ENCODE measurements at places on chromosomes 11 and 22.
A peak's percentile ranks its signal among the peaks of the same experiment; 100 is the strongest.

DNA sequence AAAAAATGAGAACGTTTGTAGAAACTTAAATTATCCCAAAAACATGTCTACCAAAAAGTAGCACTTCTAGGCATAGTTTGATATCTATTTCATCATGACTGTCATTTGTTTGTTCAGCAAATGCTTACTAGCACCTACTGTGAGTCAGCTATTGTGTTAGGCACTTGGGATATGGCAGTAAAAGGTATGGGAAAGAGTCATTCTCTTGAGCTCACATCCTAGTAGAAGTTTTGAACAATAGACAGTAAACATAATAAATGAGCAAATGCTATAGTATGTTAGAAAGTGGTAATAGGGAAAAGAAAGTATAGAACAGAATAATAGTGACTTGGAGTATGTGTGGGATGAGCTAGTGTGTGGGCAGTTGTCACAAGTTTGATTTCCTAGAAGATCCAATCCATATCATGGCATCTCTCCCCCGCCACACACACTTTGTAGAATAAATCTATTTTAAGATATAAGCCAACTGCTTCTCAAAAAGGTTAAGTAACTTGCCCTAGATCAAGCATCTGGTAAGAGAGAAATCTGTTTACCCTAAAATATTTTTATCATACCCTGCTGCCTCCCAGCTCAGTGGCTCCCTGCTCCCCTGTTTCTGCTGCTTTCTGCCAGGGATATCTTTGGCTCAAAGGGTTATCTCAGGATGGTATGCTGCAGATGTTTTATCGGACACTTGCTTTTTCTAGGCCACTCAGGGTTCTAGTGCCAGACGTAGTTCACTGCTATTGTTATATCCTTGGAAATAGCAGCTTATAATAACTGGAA is 129.7 kb downstream of the NCAM1 start:
- no peak for DNase-seq

- peak; percentile 14 for DNase-seq
Measured at GRCh38 chr11:44266056-44266780, 43.7 kb downstream of the ALX4 start.

DNA sequence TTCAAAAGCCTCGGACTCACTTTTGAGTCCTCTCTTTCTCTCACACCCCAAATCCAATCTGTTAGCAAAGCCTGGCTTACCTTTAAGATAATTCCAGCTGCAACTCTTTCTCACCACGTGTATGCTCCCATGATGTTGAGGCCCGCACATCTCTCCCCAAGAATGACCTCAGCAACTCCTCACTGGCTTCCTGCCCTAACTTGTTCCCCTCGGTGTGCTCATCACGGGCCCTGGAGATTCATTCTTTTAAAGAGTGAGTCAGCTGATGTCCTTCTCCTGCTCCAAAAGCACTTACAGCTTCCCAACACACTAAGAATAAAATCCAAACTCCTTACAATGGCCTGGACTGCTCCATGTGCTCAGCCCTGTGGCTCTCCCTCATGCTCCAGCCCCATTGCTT is 1041.3 kb downstream of the OPCML start:
- DNase-seq, result peak; percentile 71

GRCh38 chr11:131868629-131869507 is 498.5 kb downstream of the NTM start:
- no peak for DNase-seq

GRCh38 chr11:126339863-126340434 is 15.5 kb upstream of the ST3GAL4 start:
- peak; percentile 82 for DNase-seq

GRCh38 chr11:23288003-23288783 is 427.9 kb upstream of the CCDC179 start:
- no peak for DNase-seq

- DNase-seq, result no peak
Measured at GRCh38 chr11:66080055-66080817, 10.2 kb downstream of the PACS1 start.

GRCh38 chr11:124211321-124211720 is 28.2 kb downstream of the OR10D3 start:
- DNase-seq, result no peak

DNA sequence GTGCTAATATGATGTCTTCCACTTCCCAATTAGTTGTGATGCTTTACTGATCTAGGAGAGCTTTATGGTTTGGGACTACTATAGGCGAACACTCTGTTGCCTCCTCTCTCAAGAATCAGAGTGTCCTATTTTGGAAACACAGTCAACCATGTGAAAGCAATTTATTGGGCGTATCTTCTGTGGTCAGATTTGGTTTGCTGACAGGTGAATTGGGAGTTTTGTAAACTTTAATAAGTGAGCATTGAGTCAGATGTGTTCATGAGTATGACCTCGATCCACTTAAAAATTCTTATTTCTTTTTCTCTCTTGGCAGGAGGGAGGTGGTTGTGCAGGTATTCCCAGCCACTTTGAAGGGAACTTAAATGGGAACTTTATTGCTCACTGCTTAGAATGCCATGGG is 4.4 kb downstream of the CAT start:
- no peak for DNase-seq

DNA sequence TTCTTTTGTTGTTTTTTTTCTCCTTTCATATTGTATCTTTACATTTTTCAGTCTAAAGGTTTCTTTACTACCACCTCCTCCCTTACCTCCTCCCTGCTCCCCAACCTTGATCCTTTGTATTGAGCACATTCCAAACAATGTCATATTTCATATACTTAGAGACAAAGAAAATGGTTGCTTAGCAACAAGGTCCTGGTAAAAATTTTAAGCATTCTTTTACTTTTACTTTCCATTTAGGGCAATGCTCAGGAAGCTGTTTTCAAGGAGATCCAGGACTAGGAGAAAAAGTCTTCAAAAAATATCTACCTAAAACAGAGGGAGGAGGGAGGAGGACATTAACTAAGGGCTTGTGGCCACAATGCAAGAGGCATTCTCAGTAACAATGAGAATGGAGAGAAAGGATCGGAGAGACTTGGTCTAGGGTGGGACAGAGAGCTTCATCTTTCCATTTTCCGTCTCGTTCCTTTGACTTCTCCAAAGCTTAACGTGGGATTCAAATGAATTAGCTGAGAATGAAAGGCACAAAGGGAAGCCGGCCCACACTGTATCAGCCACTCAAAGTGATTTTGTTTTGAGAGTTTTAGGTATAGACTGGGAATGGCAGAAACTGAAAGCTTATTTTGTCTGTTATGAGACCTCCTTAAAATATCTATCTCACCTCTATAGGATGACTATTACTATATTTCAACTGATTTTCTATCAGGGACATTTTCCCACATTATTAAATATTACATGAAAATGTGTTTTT is 455.7 kb downstream of the RAB38 start:
- DNase-seq, result no peak

- DNase-seq, result no peak
Measured at GRCh38 chr22:41206719-41207118, 1.6 kb downstream of the L3MBTL2 start.

DNA sequence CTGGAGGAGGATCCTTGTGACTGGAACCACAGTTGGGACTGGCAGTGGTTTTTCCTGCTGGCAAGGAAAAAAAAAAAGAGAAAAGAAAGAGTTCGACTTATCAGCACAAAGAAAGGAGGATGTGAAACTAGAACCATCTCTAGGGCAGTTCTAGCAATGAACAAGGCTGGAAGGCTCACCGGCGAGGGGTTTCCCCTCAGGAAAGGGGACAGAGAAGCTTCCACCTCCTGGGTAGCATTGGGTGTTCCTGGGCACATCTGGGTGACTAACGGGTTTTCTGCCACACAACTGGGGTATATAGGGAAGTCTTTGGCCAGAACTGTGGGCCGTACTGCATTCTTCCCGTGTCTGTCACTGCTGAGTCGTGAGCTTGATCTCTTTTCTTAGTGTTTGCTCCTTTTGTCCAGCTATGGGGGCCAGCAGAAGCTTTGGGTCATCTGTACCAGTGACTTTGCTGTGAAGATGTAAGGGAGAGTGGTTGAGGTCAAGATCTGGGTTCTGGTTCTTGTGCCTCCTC is 109.4 kb upstream of the OR4B1 start:
- no peak for DNase-seq

- DNase-seq, result peak; percentile 82
Measured at GRCh38 chr11:122159173-122159721, 43.2 kb upstream of the BLID start.

DNA sequence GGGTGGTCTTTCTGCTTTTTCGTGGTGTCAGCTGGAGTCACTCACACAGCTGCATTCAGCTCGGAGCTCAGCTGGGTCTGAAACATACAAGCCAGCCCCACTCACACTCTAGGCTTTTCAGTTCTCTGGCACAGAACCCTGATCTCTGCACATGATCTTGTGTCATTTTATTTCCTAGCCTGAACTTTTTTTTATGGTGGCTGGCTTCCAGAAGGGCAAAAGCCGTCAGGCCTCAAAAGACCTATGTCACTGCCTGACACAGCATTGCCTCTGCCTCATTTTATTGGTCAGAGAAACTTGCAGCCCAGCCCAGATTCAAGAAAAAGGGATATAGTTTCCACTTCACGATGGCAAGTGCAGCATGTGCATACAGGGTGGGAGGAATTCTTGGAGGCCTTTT is 117.8 kb downstream of the NTM start:
- no peak for DNase-seq

GRCh38 chr11:5011254-5011653 is 16.6 kb downstream of the OR51L1 start:
- DNase-seq, result no peak

DNA sequence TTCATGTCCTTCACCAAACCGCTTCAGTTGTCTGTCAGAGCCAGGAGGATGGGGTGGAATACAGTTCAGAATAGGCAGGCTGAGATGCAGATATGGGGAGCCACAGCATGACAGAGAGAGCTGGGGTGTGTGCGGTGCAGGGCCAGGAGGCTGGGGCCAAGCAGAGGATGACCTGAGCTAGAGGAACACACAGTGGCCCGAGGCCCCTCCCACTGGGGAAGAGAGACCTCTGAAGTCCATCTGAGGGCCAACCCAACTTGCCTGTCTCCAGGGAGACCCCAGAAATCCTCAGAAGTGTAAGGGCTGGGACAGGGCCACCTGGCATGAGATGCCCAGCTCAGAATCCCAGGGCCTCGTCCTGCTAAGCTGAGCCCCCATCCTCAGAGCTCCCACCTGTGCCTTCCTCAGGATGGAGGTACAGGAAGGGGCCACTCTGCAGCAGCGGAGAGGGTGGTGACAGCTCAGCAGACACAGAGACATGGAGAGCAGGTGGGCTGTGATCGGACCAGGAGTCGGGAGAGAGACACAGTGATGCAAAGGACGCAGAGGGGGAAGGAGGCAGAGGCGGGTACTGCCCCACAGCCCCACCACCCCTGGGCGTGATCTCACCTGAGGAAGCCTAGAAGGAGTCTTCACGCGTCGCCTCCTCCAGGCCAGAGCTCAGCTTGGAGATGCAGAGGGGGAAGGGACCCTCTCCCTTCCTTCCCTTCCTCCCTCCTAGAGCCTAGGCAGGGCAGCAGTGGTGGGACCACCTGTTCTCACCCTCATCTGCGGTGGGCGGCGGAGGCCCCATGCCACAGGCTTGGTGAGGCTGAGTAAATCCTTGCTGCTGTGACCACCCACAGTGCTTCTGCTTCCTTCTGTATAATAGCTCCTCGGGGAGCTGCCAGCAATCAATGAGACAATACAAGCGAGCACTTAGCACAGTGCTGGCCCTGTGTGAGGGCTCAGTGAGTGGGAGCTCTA is 9.1 kb upstream of the TUB start:
- peak; percentile 8 for DNase-seq

GRCh38 chr11:34809191-34810106 is 106.7 kb downstream of the APIP start:
- no peak for DNase-seq

DNA sequence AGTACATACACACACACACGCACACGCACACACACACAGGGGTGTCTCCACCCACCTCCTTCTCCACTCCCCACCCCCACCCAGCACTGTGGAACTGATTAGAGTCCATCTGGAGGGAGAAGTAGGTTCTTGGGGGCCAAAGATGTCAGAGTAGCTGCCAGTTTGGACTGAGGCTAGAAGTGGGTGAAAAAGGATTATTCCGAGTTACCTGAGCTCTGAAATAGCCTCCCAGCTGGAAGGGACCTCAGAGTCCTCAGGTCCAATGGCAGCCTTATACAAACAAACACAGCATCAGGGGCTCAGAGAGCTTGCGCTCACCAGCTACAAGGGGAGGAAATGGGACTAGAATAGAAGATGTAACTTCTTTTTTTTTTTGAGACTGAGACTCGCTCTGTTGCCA is 20.8 kb downstream of the IL10RA start:
- no peak for DNase-seq

DNA sequence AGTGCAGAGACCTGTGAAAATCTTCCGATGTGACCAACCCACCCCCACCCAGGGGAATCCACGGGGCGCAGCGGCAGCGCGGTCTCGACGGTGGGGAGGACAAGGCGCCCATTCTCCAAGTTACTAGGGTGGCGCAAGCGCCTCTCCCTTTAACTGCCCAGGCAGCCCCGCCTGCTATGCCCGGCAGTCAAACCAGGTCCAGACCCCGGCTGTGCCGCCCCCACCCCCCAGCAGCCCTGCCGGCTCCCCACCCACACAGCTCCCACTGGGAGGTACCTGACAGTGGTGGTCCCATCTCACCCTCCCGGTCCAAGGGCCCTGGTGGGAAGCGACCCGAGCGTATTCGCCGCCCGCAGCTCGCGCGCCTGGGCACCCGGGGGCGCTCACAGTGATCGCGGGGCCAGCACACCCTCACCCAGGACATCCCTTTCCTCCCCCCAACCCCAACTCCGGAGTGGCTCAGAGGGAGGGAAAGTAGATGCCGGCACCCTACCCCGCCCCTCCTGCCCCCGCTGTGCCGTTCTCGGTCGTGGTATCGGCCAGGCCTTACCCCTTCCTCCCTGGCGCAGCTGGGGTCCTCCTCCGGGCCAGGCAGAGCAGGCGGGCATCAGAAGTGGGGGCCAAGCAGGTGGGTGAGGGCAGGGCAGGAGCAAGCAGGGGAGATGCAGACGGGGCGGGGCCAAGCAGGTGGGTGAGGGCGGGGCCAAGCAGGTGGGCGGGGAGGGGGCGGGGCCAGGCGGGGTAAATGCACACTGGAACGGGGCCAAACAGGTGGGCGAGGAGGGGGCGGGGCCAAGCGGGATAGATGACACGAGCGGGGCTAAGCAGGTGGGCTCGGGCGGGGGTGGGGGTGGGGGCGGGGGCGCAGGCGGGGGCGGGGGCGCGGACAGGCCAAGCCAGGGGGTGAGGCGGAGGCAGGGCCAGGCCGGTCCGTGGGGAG is at the start of gene TRPM5:
Gene TRPM5, minus strand, starts transcription at position 634 of the 940 bp plus-strand sequence. CDS start 21,478 bp downstream, outside the sequence.
- DNase-seq, result no peak

- DNase-seq, result no peak
Measured at GRCh38 chr11:29351301-29351873, 665.4 kb downstream of the KCNA4 start.

All from right hindlimb (tissue), 1 donor.